ENCODE measurements at places on chromosomes 13 and 19.

GRCh38 chr19:33000510-33000909 lies 28.5 kb downstream of the FAAP24 start:
- DNase-seq: no peak

DNA sequence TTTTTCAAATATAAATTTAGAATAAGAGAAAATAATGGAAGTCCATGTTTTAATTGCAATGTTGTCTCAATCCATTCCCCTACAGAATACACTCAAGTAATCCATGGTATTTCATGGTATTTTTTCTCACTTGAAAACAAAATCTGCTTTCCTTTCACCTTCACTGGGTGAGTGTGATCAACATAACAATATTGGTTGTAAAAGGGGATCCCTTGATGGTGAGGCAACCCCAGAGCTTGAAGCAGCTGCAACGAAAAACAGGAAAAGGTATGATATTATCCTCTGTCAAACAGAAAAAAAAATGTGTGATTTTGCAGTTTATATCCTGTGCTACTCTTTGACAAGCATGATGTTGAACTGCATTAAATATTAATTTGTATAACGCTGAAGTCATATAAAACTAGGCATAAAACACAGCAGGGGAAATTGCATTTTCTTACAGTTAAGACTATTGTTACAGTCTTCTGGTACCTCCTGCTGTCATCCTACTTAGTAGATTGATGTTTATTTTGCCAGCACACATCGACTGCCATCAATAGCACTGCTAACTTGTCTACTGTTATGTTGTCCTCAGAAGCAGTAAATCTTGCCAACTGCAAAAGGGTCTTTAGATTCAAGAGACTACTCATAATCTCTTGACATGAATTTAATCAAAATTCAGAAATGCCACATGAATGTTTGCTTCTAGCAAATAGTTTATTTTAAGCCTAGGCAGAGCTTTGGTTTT lies 373.1 kb upstream of the MIR17HG start:
- no peak for DNase-seq

GRCh38 chr19:44341794-44342193 lies 14.7 kb downstream of the ZNF112 start:
- no peak for DNase-seq

DNA sequence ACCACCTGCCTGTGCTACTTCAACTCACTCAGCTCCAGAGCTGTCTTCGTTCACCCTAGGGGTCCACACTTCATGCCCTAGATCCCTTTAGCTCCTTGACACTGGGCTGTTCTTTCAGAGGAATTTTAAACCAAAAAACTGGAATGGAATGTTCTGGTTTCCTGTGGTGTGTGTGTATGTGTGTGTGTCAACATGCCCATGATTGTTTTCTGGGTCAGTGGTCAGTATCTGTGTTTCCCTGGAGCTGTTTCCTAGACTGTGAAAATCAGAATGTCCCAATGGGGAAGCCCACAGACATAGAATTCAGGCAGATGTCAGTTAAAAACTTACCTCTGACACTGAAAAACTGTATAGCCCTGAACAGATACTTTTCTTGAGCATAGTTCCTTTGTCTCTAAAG lies 1.3 kb downstream of the PMIS2 start:
- DNase-seq: no peak

DNA sequence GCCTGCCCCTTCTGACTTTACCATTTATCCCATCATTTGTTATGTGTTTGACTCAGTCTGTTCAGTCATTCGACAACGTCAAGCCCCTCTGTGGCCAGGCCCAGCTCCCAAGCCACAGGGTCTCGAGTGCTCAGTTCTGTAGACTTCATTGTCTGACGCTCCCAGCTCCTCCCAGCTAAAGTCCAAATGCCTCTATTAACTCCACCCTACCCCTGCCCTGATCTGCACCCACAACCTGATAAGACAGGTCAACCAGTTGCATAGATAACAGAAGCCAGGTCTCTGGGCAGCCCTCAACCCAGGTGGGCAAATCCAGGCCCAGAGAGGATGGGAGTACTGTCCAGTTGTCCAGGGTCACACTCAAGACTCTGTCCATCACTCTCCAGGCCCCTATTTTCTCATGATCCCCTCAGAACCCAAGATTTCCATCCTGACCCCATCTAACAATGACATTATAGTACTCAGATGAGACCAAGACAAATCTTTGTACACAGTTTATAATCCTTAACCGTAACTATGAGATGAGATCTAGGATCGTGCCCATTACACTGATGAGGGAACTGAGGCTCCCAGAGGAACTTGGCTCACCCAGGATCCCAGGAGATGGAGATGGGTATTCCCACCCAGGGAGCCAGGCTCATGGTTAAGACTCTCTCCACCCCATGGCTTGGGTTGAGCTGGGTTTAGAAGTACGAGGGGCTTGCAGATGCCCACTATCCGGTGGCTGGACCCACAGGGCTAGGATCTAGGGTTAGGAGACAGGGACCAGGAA lies 1.1 kb downstream of the TM6SF2 start:
- no peak for DNase-seq

GRCh38 chr19:29478578-29479565 lies 46.9 kb upstream of the VSTM2B start:
- DNase-seq: no peak

DNA sequence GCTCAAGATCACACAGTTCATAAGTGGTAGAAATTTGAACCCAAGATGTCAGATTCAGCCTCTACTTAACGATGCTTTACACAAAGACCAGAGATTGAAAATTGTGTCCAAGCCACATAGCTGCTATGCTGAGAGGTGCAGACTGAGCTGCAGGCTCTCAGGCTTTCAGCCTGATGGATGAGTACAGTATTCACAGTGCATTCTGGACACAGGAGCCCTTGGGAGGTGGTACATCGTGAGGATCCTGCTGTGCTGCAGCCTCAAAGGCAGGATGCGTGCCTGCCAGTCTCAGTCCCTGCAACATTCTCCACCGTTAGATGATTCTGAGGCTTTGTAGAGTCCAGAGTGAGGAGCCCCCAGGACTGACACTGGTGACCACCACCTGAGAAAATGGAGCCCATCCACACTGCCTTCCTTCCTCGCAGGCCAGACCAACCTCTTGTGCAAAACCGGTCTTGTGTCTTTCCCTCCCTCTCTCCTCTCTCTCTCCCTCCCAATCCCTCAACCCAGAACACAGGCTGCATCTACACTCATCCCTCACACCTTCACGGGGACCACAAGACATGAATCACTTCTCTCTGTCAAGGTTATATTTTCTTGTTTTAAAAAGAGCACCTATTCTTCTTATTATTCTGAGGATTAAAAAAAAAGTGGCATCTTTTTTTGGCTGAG lies 203.4 kb upstream of the ZNF507 start:
- no peak for DNase-seq

GRCh38 chr19:10334588-10335351 lies 1.4 kb upstream of the RAVER1 start:
- DNase-seq: peak; percentile 33

- no peak for DNase-seq
These were observed 27.3 kb downstream of the LRFN3 start for GRCh38 chr19:35963514-35963913.

- no peak for DNase-seq
These were observed 55.5 kb downstream of the MYH14 start for GRCh38 chr19:50258918-50259372.

DNA sequence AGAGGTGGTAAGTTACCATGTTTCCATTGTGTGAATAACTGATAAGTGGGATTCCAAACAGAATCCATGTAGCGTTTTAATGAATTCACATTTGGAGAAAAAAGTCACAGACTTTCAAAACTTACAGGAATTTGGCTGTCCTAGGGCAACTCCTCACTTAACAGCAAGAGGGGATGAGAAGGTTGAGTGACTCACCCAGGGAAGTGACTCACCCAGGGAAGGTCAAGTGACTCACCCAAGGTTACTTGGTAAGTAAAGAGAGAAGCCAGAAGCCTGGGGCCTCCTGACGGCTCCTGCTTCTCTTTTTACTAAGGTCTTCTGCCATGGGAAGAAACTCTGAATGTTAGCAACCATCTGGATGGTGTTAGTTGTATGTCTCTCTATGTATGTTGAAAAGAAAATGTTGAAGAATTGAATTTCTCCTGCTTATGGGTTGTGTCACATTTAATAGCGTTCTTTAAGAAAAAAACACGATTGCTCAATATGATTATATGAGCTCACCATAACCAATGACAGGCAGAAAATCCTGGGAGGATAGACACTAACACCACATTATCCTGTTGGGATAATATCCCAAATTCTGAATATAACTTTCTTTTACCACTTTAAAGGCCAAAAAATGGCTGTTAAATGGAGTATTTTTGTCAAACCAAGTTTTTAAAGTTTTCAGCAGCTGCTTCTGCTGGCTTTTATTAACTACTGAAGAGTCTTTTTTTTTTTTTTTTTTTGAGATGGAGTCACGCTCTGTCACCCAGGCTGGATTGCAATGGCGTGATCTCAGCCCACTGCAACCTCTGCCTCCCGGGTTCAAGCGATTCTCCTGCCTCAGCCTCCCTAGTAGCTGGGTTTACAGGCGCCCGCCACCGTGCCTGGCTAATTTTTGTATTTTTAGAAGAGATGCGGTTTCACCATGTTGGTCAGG lies 195.6 kb downstream of the GGACT start:
- DNase-seq: no peak

DNA sequence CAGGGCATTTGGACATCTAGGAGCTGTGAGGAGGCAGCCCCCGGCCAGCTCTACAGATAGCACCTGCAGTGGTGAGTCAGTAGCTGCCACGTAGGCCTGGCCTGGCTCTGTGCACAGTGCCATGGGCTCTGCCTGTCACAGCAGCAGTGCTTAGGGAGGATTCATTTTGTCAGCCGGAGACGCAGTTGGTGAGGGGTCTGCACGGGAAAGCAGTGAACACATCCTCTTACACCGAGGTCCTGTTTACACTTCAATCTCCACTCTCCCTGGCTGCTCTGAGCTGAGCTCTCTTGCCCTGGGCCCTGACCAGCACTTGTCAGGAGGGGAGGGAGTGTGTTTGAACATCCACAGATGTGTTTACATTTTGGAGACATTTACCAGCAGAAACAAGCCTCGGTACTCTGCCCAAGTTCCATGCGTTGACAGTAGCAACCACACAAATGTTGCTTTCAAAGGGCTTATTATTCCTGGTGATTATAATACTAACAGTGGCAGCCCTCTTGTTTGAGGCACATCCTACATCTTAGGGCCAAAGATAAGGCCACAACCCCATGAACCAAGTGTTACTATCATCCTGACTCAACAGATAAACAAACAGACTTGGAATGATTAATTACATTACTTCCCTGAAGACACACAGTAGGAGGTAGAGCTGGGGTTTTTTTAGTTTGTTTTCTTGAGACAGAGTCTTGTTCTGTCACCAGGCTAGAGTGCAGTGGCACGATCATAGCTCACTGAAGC lies 148.9 kb downstream of the USP12 start:
- DNase-seq: no peak

DNA sequence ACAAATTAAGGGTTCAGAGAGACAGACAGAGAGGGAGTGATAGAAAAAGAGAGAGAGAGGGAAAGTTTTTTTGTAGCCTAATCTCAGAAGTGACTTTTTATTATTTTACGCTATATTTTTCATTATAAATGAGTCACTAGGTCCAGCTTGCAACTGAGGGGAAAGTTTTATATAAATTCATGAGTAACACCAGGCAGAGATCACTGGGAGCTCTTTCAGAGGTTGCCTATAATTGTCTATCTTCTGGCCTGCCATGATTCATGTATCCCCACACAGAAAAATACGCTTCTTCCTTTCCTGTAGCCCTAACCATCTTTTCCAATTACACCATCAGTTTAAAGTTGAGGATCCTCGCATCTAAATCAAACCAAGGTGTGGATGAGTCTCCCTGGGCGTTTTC lies 467.9 kb downstream of the SLITRK1 start:
- DNase-seq: no peak

DNA sequence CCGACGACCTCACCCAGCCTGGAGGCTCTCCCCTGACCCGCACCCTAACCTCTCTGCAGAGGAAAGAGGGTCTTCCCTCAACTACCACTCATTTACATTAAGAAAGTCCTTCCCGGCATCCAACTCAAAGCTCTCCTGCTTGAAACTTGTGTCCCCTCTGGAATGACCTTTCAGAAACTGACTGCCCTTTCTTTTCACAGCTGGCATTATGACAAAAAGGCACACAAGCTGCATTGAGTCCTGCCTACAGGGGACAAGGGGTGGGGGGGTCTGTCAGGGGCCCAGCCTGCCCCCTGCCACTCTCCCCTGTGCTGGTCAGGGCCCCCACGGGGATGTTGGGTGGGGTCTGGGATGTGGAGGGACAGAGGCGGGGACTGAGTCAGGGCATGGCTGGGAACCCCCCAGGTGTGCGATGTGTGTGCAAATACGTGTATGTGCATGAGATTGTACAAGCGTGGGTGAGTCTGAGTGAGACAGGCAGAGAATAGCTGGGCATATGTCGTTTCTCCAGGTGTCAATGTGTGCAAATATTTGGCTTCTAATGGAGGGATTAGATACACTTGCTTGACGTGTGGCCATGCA lies 2.0 kb downstream of the COL5A3 start:
- DNase-seq: no peak

DNA sequence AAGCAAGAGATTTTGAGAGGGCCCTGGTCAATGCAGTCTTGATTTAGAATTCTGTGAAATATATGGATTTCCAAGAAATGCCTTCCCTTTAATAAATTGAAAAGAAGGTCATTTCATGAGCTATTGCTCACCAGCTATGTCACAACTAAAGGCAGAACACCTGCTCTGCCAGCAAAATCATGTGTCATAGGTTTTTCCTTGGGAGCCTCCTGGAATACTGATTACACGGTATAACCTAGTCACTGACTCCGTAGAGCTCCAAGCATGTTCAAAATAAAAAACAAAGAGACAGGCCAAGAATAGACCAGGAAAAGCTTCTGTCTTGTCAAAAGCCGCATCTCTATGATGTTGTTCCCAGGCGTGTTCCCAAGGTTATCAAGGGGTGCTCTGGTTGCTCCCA lies 45.5 kb downstream of the HSPH1 start:
- no peak for DNase-seq

DNA sequence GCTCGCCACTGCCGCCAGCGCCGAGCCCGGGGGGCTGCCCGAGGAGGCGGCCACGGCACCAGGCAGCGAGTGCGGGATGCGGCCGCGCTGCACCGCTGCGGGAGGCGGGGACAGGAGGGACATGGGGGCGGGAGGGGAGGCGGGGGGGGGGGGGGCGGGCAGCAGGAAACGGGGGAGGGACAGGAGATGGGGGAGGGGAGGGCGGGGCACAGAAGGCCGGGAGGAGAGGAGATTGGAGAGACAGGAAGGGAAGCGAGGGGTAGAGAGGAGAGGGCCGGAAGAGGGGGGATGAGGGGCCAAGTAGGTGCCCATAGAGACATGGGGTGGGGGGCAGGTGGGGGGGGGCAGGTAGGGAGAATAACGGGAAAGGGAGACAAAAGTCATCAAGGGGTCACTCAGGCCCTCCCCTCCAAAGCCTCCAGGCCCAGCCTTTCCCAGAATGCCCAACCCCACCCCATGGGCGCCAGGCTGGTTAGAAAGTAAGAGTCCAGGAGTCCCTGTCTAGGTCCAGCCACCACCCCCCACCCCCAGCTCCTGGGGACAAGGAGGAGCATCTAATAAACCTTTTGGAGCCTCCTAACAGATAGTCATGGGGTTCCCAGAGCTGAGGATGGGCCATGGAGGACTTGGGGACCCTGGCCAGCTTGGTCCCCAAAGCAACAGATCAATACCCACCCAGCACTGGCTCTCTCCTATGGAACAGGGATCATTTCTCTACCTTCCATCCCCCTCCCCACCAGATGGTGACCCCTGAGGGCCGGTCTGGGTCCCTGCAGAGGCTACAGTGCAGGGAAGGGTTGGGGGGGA lies 9.5 kb downstream of the NR2F6 start:
- no peak for DNase-seq

Measured in caudate nucleus (tissue), 63 donors.